ENCODE measurements at places on chromosomes 16 and 17.

- DNase-seq: no peak
Observed at GRCh38 chr17:34383216-34383615, 20.2 kb upstream of the CCL1 start.

DNA sequence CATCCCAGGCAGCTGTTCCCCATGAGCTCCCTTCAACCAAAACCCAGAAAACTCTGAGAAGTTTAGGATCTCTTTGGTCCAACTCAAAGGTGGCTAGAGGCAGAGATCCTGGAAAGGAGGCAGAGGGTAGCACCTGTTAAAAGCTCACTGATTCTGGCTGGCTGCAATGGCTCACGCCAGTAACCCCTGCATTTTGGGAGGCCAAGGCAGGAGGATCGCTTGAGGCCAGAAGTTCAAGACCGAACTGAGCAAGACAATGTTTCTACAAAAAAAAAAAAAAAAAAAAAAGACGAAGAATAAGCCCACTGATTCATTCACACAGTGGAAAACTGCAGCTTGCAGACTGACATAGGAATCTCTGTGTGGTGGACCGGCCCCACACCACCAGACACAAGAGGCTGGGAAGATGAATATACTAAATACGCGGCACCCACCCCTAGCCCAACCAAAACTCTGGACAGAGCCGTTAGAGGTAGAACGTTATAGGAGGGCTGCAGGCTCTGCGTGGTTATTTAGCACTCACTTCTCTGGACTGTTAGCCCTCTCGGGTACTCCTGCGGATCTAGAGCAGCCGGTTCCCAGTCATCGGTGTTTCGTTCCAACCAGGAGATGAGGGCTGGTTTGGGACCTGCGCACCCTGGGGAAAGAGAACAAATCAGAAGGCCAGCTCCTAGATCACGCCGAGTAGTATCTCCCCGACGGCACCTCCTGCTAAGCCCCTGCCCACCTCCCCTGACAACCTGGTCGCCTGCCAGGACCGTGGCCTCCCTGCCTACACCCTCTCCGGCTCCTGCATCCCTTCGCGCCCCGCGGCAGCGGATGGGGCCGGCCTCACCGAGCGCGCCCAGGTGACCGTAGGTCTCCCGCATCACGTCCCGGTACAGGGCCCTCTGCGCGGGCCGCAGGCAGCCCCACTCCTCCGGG, 925 bp downstream of the ZNF689 start:
- DNase-seq: no peak

- DNase-seq: no peak
Observed at GRCh38 chr17:14298221-14298946, 2.5 kb upstream of the HS3ST3B1 start.

DNA sequence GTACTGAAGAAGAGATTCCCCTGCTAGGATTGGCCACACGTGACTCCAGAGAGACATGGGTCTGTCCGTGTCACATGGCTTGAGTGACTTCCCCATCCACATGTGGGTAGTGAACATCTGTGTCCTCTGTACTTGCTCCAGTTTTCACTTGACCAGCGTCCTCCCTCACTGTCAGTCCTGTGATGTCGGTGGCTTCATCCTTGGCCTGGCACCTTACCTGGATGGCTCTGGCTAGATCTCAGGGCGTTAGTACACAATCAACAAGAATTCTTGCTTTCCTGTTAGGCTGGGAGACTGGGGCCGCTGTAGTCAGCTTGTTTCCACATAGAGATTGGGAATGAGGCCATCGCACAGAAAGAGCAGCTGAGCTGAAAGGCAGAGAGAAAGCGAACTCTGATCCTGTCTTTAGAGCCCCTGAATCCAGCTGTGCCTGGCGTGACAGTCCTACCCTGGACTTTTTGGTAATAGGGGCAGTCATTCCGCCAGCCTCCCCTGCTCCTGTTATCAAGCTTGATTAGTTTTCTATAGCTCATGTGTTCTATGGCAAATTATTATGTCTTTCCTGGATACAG, 227.3 kb downstream of the SNX29 start:
- DNase-seq: no peak

DNA sequence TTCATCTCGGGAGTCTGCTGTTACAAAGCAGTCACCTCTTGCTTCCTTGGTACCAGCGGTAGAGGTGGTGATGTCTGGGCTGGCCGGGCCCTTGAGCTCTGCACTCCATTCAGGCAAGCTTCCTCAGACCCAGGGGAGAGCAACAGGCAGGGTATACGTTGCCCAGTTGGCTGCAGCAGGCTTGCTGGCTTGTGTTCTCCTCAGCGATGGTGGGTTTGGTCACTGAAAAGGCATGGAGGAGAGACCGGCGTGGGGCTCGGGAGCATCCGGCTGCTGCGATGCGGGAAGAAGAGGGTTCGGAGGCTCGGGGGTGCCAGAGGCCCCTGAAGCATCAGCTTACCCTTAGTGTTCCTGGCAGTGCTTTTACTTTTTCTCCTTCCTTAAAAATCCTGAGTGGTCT, 25.8 kb downstream of the SAP30BP start:
- no peak for DNase-seq

DNA sequence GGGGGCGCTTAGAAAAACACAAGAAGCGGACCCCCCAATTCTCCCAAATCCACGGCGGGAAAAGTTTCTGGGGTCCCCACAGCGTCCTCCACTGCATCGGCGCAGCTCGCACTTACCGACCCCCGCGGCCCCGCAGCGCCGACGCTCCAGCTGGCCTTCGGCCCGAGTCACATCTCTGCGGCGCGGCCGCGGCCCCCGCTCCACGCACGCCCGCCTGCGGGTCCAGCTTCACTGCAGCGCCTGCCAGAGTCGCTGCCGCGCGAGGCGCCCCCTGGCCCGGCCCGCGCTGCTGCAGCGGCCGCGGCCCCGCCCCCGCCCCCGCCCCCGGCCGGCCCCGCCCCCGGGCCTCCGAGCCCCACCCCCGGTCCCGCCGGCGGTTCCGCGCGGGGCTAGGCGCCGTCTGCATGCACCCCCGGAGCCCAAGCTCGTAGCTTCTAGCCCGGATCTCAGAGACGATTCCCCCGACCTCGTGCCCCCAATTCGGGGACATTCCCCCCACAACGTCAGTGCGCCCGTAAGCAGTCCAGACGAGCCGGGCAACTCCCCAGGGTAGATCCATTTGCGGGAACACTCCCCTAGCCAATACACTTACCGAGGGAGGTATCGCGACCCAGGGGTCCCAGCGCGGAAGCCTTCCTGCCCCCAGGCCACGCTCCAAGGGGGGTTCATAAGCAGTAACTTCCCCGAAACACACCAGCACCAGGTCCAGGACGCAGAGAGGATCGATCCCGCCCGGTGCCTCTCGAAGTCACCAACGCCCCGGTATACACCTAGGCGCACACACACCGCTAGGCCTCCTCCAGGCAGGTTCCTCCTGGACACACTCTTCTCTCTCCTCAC, at the start of gene GPRC5B:
GPRC5B (minus strand) TSS at position 238 of the 840 bp plus-strand sequence. CDS start 12,003 bp downstream, outside the sequence.
- DNase-seq: no peak

Data from activated CD8-positive, alpha-beta memory T cell treated with anti-CD3 and anti-CD28 coated beads for 4 hours (primary cell).